Left ventricle myocardium superior (tissue), 1 donor: ENCODE measurements at places on chromosomes 1 and 21. TPM values are rescaled to one million over a fixed set of nuclear protein-coding genes. Genes with fewer than 3 reads are reported as not detected.

DNA sequence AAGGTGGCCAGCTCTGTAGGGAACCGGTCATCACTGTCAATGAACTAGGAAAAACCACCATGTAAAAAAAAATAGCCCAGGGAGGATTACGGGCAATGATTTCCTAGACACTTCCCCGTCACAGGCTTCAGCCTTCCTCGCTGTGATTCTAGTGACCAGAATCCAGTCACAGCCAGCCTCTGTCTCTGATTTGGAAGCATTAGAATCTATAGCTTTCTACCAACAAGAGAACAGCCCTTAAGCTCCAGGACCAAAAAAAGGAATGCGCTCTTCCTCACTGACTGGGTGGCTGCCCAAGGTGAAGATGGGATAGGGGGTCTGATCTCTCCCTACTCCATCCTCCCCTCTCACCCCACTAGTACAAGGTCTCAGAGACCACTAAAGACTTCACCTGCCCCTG, 67.2 kb downstream of the TEX35 start:
- DNase-seq = no peak

DNA sequence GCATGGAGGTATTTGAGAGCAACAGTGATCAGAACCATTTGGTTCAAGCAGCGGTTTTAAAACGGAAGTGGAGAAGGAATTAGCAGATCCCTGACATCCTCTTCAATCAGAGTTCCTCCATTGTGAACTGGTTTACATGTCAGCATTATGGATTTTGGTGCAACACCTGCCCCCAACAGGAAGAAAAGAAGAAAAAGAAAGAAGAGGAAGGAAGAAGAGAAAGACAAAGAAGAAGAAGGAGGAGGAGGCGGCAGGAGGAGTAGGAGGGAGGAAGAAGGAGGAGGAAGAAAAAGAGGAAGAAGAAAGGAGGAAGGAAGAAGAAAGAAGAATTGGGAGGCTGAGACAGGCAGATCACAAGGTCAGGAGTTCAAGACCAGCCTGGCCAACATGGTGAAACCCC, 17.4 kb downstream of the NDUFS5 start:
- DNase-seq = no peak

DNA sequence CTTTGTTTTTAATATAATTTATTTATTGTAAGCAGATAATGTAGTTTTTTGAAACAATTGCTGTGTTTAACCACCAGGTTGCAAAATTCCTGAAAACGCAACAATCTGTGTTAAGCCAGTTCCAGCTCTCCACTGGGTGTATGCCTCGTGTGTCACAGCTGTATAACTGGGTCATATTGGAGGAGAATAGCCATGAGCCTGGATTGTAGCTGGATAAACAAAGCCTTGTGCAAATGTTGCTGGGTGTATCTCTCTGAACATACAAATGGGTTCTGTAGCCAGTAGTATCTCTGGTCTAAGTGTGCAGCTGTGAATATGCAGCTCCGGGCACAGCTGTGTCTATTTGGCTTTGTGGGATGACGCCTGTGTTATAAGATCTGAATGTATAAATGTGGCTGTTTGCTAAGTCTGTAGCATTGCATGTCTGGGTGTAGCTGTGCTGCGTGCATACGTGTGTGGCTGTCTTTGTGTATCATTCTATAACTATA, 2.8 kb downstream of the TCEA3 start:
- no peak for DNase-seq

GRCh38 chr1:78222225-78222959, 176.6 kb downstream of the GIPC2 start:
- no peak for DNase-seq

Gene FAM72C
- total RNA-seq = not detected

Gene SEC16B
- total RNA-seq = 1.8 TPM

Gene ADAMTS1
- 41.8 TPM for total RNA-seq

Gene FCRL1
- not detected for total RNA-seq
